ENCODE measurements at places on chromosomes 7 and 10.

GRCh38 chr7:1557771-1558170 lies 1.8 kb upstream of the TMEM184A start:
- no peak for DNase-seq

- DNase-seq: no peak
These were observed 22.1 kb upstream of the VOPP1 start for GRCh38 chr7:55594414-55594813.

- DNase-seq: no peak
These were observed 3.4 kb upstream of the ZNF503 start for GRCh38 chr10:75404815-75405597.

DNA sequence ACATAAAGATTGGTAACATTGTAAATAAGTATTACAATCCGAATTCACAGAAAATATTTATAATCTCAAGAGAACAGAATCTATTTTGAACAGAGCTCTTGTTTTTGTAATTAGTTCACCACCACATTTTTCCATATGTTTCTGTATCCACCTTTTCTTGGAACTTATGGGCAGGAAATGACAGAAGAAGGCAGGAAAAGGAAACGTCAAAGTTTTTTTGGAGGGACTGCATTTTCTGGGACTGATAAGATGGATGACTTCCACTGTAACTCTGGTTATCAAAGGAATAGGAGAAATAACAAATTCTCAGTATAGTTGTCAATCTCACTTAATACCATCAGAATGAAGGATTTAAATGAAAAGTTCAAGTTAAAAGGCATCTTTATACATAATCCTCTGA lies 75.1 kb upstream of the SMNDC1 start:
- DNase-seq: no peak

DNA sequence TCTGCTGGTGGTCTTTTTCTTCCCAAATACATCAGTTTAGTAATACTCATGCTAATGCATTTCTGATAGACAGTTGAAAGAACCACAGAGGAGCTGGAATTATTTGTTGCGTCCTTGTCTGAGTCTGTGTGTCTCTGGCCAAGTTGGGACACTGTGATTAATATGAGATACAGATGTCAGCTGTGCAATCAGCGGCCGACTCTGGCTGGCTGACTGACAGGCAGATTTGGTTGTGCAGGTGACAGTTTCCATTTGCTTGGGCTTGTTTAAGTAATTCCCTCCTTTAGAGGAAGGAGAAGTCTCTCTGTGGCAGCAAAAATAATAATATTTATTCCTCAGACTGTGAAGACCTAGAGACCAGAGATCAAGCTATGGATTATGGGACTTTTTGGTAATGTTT lies 176.2 kb upstream of the CHRM2 start:
- DNase-seq: no peak

DNA sequence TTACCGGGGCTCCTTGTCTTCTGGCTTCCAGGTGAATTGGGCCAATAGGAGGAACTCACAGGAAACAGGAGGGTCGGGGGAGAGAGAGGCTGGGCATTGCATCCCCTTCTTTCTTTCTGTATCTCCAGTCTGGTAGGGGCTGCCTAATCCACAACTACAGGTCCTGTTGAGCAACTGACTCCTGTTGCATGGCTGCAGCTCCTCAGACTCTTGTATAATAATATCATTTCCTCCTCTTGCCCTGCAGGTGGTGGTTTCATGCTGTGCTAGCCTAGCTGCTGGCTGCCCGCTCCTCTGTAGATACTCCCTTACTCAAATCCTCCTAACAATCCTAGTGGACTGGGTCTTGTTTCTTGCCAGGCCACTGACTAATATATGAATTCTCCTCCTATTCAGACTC lies 276.5 kb upstream of the SMIM30 start:
- DNase-seq: no peak

GRCh38 chr10:110323503-110323902 lies 18.8 kb upstream of the SMNDC1 start:
- DNase-seq: no peak

DNA sequence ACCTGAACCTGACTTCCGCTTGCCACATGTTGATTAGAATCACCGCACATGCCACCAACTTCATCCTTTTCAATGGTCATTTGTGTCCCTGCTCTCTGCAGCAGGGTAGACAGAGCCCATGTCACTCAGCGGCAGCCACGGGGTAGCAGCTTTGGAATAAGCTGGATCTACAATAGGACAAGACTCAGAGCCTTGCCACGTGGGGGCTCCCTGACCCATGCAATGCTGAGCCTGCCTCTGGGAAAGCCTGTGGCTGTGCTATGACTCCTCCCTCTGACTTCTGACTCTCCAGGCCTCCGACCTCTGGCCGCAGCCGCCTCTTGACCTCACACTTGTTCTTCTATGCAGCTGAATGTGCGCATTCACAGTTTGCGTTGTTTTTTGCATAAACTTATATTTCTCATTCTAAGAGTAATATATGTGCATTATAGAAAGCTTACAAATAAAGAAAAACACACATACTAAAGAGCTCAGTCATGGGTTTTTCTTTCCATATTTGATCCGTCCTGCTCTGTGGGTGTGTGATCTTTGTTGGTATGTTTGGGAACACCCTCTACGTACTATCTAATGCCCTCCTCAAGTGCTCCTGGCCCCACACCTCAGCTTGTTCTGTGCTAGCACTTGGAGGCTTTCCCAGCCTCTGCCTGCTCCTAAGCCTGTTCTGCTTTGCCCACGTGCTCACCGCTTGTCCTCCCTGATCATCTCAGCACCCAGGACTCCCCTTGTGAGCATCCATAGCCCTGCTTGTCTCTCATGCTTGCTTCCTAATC lies 198.0 kb upstream of the MKI67 start:
- no peak for DNase-seq

DNA sequence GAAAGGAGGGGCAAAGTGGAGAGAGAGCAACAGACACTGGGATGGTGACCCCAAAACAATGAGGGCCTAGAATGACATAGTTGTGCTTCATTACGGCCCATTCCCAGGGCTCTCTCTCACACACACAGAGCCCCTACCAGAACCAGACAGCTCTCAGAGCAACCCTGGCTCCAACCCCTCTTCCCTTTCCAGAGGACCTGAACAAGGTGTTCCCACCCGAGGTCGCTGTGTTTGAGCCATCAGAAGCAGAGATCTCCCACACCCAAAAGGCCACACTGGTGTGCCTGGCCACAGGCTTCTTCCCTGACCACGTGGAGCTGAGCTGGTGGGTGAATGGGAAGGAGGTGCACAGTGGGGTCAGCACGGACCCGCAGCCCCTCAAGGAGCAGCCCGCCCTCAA lies 20.7 kb downstream of the PRSS2 start:
- DNase-seq: no peak

DNA sequence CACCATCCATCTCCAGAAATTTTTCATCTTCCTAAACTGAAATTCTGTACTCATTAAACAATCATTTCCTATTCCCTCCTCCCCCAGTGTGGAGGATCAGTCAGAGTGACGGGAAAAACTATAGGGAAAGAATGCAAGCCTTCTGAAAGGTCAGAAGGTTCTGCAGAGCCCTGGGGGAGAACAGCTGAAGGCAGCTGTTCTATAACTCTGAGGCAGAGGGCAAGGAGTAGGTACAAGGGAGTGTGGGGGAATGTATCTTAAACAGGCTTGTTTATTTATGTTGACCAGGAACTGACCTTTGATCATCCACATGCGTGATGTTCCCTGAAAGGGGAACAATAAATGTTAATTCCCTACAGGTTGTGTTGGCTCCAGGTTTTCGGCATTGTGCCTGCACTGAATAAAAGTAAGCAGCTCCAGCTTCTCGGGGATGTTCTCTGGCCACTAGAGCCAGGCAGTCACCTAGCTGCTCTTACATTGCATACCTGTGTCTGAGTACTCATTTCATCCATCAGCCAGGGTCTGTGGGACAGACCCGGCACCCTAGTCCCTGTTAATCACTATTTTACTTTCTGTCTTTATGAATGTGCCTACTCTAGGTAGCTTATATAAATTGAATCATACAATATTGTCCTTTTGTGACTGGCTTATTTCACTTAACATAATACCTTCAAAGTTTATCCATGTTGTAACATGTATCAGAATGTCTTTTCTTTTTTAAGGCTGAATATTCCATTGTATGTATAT lies 5.8 kb downstream of the IFIT1 start:
- DNase-seq: no peak

- DNase-seq: no peak
These were observed 1.4 kb upstream of the CALD1 start for GRCh38 chr7:134777908-134778580.

DNA sequence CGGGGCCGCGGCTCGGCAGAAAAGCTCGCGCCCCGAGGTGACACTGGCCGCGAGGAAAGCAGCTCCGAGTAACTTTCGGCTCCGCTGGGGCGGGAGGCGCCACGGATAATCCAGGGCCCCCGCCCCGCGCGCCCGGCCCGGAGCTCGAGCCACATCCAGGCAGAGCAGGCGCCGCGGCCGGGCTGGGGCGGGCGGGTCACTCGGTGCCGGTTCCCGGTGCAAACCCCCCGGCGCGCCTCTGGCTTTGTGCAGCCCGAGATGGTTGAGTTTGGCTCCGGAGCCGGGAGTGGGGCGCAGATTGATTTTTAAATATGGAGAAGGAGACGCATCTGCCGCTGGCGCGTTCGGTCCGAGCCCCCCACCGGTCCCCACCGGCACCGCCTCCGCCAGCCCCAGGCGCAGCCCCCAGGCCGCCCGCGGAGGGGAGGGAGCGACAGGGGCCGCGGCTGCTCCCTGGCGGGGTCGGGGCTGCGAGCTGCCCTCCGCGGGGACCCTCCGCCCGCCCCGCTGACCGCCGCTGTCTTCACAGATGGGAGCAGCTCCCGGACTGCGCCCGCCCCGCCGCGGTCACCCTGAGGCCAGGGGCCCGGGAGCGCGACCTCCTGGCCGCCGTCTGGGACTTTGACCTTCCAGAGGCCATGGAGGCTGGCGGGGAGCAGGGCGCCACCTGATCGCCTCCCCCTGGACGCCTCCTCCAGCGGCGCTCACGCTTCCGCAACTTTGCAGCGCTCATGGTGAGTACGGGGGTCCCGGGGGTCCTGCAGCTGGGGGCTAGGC lies 643 bp downstream of the ADGRA1 start:
- DNase-seq: no peak

GRCh38 chr7:50795253-50795652 lies 12.6 kb upstream of the GRB10 start:
- no peak for DNase-seq

GRCh38 chr7:118777308-118777707 lies 552.8 kb downstream of the ANKRD7 start:
- DNase-seq: no peak

GRCh38 chr10:58189269-58189668 lies 78.4 kb downstream of the IPMK start:
- DNase-seq: no peak

DNA sequence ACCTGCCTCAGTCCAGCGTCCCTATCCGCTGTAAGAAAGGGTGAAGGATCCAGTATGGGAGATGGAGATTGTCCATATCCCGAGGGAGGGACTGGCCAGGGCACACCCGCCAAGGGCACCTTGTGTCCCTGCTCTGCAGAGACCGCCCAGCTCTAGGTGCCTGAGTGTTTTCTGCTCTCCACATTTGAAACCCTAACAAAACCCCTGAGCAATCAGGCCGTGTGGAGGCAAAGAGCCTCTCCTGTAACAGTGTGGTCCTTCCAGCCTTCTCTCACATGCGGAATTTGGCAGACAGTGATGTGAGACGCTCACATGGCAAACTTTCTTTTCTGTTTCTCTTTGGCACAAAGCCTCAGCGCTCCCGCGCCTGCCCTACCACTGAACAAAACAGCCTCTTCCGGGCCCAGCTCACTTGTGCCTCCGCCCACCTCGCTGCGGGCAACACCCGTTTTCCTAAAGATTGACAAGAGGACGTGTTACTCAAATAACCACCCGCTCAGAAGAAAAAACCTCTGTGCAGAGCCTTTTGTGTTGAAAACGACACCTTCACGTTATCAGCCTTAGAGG lies 514.8 kb downstream of the DNAJB6 start:
- no peak for DNase-seq

DNA sequence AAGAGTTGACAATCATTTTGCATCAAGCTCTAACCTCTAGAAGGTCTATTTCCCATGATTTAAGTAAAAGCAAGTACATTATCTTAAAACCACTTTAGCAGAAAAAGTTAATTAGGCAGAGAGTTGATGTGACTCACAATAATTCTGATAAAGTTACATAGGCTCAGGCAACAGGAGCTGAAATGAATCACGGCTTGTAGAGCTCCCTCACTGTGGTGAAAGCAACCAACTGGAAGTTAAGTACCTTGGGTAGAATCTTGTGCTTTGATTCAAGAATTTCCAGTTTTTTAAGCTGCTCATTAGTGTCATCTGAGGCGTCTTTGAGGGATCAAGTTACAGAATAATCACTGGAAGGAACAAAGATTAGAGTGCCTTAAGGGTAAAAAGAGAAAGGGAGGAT lies 68.9 kb upstream of the NFE2L3 start:
- DNase-seq: no peak

DNA sequence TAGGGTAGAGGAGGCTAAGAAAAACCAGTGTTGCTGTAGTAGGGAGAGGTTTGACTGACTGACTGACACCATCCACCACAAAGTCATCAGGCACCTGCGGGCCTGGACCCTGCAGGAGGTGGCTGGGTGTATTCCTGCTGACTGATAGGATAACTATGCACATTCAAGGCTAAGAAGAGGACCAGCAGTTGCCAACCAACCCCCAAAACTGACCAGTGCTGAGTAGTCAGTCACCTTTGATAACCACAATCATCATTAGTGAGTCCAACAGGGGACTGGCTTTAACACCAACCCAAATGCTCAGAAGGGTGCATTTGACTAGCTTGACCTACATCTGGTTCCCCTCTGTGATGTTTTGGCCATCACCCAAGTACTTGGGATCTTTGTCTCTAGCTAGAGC lies 30.5 kb downstream of the PLXNA4 start:
- DNase-seq: no peak

DNA sequence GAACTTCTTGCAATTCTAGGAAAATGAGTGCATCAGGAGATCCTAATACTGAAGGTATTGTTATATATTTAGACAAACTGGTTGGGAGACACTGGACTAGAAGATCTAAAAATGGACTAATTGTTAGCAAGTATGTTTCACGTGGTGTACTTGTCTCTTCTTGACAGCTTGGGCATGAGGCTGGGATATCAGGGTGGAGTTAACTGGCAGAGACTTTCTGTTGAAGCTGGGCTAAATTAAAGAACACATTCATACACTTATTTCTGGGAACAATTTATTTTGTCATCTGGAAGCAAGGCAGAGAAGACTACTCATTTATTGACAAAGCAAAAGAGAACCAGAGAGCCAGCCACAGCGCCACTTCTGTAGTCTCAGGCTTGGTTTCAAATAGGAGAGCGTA lies 25.9 kb downstream of the TYW1 start:
- no peak for DNase-seq

- DNase-seq: no peak
These were observed 484.7 kb upstream of the SORCS1 start for GRCh38 chr10:107649249-107649648.

All from stimulated activated naive B cell treated with anti-CD40 and anti-IgM and Interleukin-4, amounts not matched to agents 10 μg/mL and 1 μg/mL and 100 μg/mL, for 72 hours (primary cell).